Activated naive CD8-positive, alpha-beta T cell treated with anti-CD3 and anti-CD28 coated beads, Interleukin-2, amount 10 ng/mL, durations not matched to agents 7 days and 5 days (primary cell): ENCODE measurements at places on chromosomes 12 and 14.
A peak's percentile ranks its signal among the peaks of the same experiment; 100 is the strongest.

- no peak for DNase-seq
Measured at GRCh38 chr12:28622406-28622805, 432.1 kb downstream of the CCDC91 start.

- no peak for DNase-seq
Measured at GRCh38 chr12:65168681-65169319, 583 bp upstream of the LEMD3 start.

DNA sequence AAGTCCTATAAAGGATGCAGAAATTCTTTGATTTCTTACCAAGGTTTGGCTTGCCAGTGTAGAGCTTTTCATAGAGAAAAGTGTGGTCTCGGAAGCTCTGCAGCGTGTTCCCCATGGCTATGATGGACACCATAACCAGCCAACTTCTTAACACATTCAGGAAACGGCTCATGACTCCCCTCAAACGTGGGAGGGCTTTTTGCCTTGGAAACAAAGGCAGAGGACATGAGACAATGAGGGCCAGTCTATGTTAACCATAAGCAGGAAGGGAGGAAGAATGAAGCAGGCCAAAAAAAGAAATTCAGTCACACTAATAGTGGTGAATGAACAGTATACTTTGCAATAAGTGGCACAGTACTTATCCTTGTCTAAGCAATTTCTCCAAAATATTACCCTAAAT is 3.3 kb downstream of the ERG28 start:
- no peak for DNase-seq

DNA sequence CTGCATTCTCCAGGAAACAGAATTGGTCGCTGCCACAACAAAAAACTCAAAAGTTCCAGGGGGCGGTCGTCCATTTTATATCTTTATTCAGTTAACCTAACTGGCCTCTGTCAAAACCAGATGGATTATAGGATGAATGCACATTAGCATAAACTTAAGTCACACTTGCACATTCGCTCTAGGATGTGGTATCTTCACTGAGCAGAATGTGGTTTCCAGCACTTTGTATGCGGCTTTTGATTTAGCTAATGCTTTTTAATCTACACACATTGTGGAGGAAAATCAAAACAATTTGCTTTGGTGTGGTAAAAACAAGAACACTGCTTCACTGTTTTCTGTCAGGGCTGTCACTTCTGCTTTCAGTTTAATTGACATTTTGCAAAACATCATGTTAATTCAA is 4.5 kb downstream of the TAS2R50 start:
- DNase-seq = no peak

DNA sequence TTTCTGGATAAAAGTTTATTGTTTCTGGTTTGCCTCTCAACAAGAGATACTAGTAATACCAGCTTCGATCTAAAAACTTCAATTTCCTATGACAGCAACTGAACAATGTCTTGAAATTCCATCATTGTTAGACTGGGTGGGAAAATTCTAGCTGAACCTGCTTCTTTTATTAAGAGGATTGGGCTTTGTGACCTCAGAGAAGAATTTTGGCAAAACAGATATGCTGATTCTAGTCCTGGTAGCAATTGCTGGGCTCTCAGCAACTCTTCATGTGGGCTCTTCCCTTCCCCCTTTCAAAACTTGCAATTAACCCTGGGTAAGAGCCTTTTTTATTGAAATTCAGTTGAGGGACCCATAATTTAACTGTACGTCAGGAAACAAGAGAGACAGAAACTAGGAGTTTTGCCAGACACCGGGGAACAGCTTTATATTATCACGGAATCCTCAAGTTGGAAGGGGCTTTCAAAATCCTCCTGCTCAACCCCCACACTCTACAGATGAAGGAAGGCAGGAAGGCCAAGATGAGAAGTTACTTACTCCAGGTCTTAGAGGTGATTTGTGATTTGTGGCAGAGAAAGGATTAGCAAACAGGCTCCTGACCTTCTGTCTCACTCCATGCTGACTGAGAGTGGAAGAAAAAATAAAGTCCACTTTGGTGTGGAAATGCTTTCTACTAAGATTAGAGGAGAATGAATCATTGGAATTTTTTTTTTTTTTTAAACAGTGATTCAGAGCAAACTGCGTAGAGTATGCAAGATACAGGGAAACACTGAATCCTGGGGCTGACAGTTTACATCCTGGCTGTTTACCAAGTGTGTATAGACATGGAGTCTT is 239.0 kb upstream of the ATP2B1 start:
- no peak for DNase-seq

GRCh38 chr14:45359746-45360145 is 106.7 kb upstream of the MIS18BP1 start:
- no peak for DNase-seq

DNA sequence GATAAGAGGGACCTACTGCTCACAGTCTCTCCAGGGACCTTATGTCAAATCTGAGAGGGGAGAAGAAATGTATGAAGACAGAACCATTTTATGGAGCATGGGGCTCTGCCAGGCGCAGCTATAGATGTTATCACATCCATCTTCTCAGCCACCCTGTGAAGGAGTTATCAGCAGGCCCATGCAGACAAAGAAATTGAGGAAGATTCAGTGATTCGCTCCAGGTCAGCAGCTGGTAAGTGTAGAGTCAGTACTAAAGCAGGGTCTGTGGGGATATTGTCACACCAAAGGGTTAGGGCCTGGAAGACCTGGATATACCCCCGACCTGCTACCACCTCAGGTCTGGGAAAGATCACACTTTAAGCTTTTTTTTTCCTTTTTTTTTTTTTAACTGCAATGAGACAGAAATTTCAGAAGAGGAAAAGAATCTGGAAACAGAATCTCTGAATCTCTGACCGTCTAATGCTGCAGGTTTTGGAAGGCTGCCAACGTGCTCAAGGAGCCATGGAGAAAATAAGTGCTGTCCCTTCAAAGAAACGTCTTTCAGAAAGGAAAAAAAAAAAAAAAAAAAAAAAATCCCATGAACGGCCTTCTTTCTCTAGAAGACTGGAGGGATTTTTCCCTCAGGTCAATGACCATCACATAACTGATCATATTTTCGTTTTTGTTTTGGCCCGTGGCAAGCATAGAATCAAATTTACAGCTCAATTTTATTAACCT is 73.3 kb upstream of the PLEKHG7 start:
- no peak for DNase-seq

- DNase-seq = no peak
Measured at GRCh38 chr12:46958599-46959290, 120.7 kb upstream of the PCED1B start.

DNA sequence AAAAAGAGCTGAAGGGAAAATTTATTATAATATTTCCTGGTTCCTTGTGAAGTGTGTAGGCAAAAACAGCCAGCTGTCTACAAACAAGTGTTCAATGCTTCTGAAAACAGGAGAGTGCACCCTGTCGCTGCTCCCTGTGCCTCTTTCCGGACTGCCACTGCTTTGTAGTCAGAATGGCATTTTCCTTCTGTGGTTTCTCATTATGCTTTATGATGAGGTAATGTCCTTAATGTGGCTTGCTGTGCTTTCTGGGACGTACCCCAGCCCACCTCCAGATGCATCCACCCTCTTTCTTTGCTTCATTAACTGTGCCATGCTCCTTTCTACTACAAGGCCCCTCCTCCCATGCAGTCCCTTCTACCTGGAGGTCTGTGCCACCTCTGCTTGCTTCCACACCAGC is 148.1 kb downstream of the SYT1 start:
- DNase-seq = no peak

DNA sequence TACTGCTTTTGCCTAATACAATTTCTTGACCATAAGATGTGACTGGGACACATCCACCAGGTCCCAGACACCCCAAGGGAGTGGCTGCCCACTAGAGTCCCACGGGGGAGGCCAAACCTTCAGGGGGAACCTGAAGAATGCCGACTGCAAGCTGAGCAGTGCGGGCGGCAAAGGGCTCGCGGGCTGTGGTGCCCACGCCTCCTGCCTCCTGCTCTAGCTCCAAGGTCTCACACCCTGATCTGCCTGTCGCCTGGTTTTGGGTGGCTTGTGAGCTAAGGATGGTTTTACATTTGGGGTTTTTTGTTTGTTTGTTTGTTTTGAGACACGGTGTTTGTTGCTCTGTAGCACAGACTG is 75.2 kb downstream of the MOK start:
- no peak for DNase-seq

DNA sequence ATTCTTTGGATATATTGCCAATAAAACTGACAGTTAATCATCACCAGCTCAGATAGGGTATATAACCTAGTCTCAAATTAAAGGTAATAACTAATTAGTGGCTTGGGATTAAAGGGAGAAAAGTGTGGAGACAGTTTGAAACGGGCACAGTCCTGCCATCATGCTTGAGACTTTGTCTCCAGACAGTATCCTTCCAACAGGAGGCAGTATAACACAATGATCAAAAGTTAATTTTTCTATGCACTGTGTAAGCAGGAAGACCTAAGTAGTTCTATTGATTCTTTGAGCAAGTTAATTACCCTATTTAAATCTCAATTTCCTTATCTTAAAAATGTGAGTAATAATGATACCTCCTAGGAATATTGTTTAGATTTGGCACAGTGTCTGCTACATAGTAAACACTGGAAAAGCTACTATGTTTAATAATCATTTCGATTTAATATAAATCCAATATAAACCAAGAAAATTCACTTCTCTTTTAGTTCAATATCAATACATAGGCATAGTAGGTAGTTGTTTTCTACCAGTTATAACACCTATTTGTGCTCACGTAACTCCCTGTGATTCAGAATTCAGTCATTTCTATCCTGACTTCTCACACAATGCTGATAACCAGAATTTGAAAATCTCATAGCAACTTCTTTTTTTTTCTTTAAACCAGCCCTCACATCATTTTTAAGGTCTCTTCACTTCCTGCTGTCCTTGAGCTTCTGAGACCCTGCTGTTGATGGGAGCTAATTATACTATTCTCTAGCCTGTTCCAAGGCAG is 53.7 kb downstream of the GALNT4 start:
- DNase-seq = no peak

- no peak for DNase-seq
Measured at GRCh38 chr14:23654231-23654630, 18.1 kb downstream of the DHRS2 start.

GRCh38 chr12:107328442-107329133 is 235.2 kb upstream of the CRY1 start:
- no peak for DNase-seq

DNA sequence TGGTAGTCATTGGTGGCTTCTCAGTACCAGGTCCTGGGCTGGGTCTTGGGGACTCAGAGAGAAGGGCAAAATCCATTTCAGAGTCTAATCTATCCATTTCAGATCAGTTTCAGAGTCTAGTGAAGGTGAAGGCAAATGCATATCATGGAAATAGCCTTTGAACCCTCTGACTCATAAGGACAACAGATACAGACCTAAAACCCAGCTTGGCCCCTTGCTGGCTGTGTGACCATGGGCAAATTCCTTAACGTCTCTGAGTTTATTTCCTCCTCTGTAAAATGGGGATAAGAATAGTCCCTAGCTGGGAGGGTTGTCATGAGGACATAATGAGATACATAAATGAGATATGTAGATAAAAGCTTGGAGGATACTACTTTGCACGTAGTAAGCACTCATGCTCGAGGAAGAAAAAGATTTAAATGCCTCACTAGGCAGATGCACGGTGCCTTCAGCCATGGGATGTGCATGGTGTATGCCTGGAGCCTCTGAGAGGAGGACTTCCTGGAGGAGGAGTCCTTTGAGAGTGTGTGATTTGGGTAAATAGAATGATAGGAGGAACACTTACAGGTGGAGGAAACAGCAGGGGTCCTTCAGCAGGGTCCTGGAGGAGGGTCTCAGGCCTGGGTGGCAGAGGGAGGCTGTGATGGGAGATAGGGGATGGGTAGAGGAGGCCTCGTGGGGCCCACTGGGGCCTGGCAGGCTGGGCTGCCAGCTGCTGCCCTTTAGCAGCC is 8.0 kb downstream of the DTX1 start:
- no peak for DNase-seq

- DNase-seq = no peak
Measured at GRCh38 chr12:93714382-93714781, 37.2 kb downstream of the CRADD start.

- peak; percentile 30 for DNase-seq
Measured at GRCh38 chr14:37594971-37595808, at the start of the genes FOXA1 and TTC6. TSS of gene FOXA1 (minus strand) at chr14:37595249. CDS start at chr14:37594972, 277 bp downstream. TSS of gene TTC6 (plus strand) at chr14:37595629. CDS start at chr14:37622065, 26,436 bp downstream.

DNA sequence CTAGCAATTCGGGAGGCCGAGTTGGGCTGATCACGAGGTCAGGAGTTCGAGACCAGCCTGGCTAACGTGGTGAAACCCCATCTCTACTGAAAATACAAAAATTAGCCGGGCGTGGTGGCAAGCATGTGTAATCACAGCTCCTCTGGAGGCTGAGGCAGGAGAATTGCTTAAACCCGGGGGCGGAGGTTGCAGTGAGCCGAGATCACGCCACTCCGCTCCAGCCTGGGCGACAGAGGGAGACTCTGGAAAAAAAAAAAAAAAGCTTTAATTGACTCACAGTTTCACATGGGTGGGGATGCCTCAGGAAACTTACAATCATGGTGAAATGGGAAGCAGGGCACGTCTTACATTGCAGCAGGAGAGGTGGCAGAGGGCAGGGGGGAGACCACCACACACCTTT is 30.6 kb upstream of the SLC2A3 start:
- DNase-seq = no peak

DNA sequence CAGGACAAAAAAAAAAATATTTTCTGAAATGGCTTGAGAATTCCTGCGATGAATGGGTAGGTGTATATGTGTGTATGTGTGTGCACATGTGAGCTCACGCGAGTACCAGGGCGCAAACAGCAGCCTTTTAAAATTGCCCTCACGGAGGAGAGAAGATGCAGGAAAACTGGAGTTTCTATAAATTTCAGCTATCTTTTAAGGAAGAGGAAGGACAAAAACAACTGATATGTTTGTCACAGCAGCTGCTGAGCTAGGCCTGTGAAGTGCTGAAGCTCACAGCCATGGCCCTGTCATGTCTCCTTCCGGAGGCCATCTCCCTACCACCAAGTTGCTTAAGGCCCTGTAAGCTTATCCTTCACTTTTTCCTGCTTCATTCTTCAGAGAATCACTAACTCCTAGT is 40.8 kb downstream of the DUSP16 start:
- DNase-seq = no peak

DNA sequence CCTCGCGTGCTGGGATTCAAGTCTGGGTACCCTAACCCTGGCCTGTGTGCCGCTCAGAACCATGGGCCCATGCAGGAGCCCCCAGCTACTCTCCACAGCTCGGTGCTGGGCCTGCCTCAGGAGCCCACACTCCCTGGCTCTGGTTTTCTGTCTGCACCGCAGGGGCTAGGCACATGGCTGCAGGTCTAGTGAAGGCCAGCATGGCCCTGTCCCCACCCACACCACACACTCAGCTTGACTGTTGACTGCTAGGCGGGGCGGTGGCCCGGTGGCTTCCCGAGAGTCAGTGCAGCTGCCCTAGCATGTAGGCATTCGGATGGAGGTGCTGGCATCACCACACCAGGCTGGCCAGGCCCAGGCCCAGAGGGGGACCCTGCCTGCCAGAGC is 7.9 kb downstream of the INF2 start:
- DNase-seq = no peak

DNA sequence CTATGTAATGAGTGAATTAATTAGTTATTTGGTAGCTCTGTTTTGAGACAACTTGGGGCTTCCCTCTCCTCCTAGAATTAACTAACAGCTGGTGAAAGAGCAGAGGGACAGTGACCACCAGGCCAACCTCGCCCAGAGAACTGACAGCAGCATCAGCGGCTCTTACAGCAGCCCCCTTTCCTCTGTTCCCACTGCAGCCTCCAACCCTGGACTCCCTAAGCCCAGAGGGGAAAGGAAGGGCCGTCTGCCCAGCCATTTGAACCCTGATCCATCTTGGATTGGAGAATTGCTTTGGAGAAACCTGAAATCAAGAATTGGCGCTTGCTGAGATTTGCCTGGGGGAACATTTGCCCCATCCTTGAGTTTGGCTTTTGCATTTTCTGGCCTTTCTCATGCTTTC is 45.5 kb downstream of the B4GALNT3 start:
- no peak for DNase-seq
